ENCODE measurements at places on chromosomes 2 and 18.
A peak's percentile ranks its signal among the peaks of the same experiment; 100 is the strongest.

DNA sequence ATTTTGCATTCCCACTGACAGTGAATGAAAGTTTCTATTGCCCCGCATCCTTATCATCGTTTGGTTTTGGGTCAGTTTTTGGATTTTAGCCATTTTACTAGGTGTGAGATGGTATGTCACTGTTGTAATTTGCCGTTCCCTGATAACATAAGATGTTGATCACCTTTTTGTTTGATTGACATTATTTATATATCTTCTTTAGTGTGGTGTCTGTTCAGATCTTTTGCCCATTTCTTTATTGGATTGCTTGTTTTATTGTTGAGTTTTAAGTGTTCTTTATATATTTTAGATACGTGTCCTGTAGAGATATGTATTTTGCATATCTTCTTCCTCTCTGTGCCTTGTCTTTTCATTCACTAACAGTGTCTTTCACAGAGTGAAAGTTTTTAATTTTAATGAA is 55.3 kb downstream of the EPC2 start:
- DNase-seq: no peak

DNA sequence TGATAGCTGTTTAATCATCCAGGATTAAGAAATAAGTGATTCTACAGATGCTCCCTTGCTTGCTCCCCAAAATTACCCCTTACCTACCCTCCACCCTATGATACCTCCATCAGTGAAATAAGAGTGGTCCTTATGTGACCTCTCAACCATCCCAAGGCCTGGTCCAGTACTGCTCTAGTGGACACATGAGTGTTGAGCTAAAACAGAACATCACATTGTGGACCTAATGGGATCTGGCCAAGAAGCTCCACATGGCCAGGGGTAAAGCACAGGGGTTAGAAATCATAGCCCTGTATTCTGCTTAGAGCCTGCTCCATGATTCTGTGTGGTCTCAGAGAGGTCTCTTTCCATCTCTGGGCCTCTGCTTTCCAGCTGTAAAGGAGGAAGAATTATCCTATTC is 355.6 kb downstream of the TNS1 start:
- DNase-seq: no peak

DNA sequence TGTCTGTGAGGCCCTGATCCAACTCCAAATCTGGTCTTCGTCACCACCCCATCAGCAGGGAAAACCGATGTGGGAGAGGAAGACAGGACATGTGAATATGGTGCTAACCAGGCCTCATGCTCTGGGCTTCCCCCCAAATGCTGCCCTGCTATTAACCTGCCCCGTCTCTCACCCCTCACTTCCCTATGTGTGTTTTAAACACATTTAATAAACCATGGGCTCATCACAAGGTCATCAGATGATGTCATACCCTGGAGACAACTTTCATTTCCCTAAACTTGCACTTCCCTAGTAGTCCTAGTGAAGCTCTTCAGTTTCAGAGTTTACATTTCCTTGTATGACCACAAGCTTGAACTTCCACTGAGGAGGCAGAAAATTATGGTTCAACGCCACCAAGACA is 49.9 kb downstream of the CD8B2 start:
- DNase-seq: peak; percentile 98

GRCh38 chr18:76265497-76266235 is 229.4 kb downstream of the ZNF516 start:
- DNase-seq: peak; percentile 36

- DNase-seq: no peak
These were observed 35.5 kb downstream of the DDX18 start for GRCh38 chr2:117850015-117850414.

DNA sequence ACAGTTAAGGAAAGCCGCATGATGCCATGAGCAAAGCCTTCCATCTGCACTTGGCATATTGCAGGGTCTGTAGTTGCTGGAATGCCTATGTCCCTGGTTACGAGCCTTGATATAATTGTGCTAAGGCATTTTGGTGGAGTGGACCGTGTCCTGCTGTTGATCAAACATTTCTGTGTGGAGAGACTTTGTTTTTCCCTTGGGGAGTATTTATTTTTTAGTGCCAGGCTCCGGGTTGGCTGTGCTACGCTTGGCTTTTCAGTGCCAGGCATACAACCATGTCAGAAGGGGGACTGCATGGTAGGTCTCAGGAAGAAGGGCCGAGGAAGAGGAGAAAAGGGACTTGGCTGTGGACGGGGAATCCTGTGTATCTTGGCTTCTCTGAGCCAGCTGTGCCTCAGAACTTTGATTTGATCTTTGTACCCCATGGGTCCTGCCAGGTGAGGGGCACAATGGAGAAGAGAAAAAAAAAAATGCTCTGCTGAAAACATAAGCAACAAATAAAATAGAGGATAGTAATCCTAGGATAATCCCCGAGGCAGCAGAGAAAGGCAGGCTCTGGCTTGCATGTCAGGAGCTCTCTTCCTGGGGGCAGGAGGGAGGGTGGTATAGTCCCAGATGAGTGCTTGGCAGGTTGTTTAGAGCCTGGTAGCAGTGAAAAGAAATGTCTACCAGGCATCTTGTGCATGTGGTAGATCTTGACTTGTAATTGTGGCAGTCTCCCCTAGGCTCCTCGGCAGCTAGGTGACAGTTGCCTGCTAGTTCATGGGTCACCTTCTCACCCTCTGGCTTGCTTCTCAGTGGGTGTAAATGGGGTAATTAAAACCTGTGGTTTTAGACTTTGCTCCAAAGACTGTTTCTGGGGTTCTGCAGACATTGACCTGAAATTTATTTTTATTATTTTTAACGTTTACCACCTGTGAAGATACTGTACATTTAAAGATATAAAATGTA is 233.0 kb downstream of the NEDD4L start:
- no peak for DNase-seq

- peak; percentile 56 for DNase-seq
These were observed 19.2 kb upstream of the NMS start for GRCh38 chr2:100451092-100451491.

DNA sequence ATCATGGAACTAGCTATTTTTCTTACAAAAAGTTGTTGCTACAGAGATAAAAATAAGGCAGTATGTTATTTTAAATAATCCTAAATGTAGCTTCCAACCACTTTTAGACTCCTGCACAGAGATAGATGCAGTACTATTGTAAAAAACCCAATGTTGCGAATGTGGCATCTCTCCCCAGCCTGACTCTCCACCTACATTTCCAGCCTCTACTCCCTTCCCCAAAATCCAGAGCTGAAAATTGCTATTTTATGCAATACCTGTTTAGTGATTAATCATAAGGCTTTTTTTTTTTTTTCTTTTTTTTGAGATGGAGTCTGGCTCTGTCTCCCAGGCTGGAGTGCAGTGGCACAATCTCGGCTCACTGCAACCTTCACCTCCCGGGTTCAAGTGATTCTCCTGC is 39.4 kb downstream of the SPRED2 start:
- DNase-seq: peak; percentile 61

- no peak for DNase-seq
These were observed 4.7 kb downstream of the CYTIP start for GRCh38 chr2:157438863-157439823.

- DNase-seq: no peak
These were observed 198.2 kb downstream of the NCKAP5 start for GRCh38 chr2:133369901-133370658.

DNA sequence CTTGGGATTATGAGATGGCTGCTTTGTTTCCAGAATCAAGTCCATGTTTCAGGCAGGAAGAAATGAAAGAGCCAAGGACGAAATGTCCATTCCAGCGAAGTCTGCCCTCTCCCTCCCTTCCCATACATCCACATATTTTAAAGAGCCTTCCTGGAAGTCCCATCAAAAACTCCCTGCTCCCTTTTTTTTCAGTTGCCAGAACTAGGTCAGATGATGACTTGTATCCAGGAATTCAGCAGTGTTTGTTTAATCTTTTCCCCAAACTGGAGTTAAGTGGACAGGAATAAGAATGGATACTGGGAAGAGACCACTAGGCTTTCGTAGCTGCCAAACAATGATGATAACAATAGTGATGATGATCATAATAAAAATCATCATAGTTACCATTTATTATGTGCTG is 198.7 kb downstream of the MEIS1 start:
- no peak for DNase-seq

DNA sequence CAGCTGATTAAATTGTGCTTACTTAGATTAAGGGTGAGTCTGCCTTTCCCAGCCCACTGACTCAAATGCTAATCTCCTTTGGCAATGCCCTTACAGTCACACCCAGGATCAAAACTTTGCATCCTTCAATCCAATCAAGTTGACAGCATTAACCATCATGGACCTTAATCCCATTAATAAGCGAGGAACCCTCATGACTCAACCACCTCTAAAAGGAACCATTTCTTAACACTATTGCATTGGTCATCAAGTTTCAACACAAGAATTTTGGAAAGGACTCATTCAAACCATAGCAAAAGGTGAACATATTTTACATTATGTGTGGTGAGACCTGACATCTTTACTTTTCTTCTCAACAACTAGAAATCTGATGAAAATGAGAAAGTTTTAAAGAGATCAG is 187.0 kb downstream of the OSR1 start:
- DNase-seq: no peak

DNA sequence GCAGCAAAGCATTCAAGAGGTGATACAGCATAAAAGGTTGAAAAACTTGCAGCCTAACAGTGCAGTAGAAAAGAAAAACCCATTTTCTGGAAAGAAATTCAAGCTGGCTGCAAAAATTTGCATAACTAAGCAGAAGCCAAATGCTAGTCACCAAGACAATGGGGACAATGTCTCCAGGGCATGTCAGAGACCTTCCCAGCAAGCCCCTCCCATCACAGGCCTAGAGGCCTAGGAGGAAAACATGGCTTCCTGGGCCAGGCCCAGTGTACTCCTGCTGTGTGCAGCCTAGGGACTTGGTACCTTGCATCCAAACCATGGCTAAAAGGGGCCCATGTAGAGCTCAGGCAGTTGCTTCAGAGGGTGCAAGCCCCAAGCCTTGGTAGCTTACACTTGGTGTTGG is 405.1 kb upstream of the CYRIA start:
- no peak for DNase-seq

GRCh38 chr2:239567786-239568185 is 167.0 kb upstream of the HDAC4 start:
- DNase-seq: no peak

DNA sequence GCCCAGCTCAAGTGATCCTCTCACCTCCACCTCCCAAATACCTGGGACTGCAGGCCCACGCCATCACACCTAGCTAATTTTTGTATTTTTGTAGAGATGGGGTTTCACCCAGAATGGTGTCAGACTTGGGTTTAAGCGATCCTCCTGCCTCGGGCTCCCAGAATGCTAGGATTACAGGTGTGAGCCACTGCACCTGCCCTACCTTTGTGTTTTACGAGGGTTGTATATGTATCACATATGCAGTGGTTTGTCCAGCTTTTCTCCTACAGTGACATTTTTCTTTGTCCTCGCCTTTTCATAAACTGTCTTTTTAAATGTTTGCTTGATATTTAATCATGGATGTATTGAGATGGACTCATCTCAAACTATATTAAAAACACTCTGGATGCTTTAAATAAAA is 38.5 kb downstream of the AGAP1 start:
- DNase-seq: no peak

- no peak for DNase-seq
These were observed 87.1 kb downstream of the TNS1 start for GRCh38 chr2:217915706-217916105.

GRCh38 chr2:29522951-29523669 is 398.3 kb downstream of the ALK start:
- peak; percentile 17 for DNase-seq

DNA sequence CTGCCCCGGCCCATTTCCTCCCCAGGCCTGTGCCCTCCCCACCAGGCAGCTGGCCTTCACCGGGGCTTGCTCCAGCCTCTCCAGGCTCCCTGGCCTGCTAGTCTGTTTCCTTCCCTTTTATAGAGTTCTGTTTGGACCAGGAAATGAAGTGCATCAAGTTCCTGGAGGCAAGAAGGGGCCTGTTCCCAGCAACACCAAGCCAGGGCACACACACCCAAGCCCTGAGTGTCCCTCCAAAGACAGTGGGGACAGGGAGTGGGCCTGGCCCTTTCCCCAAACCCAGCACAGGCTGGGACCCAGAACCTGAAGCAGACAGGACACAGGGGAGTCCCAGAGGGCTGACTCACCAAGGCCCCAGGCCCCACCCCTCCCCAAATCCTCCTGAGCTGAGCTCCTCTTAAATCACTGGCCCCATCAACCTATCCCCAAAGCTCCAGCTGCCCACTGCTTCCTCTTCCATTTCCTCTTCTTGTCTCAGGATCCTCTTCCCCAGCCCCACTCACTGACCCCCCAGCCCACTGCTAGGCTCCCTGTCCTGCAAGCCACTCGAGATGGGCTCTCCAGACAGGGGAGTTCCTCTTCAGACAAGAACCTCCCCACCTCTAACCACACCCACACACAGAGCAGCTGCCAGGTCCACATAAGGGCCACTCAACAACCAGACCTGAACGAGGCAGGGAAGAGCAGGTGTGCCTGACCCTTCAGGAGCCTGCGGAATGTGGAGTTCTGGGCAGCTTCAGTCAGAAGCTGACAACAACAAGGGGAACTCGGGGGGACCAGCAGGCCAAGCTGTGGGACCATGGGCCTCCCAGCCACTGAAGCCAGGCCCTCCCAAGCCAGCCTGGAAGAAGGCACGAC is 74.2 kb downstream of the TNS1 start:
- peak; percentile 66 for DNase-seq

DNA sequence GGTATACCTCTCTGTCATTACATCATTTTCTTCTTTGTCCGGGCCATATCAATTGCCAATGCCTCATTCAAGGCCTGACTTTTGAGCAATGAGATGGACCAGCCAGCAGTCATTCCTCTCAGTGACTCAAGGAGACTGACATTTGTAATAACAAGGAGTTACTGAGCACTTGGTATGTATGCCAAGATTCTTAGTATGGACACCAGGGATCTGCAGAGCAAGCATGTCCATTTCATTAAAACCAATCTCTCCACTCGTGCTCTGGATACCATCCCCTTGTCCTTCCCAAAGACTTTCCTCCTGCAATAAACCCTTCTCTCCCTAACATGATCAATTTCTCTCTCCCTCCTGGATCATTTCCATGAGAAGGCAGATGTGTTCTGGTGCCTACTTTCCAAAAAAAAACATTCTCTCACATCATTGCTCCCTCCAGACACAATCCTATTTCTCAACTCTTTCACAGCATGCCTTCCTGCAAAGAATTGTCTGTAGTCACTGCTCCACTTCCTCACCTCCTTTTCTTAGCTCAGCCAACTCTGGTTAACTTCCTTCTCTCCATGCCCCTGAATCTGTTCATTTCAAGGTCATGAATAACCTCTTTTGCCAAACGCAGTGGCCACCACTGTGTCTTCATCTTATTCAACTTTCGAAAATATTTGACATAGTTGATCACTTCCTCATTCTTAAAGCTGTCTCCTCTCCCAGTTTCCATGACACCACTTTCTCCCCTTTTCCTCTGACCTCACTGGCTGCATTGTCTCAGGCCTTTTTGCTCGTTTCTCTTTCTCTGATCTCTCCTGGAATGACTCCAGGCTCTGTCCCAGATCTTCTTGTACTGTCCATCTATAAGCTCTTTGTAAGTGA is 102.8 kb upstream of the CYP1B1 start:
- peak; percentile 81 for DNase-seq

- no peak for DNase-seq
These were observed 57.4 kb downstream of the COPS8 start for GRCh38 chr2:237143118-237143517.

- DNase-seq: no peak
These were observed 165.1 kb downstream of the ZNF521 start for GRCh38 chr18:25186871-25187270.

GRCh38 chr2:168469281-168469988 is 13.4 kb downstream of the CERS6 start:
- peak; percentile 98 for DNase-seq

Data from suppressor macrophage treated with lipopolysaccharide for 1 hour (primary cell).